ENCODE measurements at places on chromosomes 6 and 20.
A peak's percentile ranks its signal among the peaks of the same experiment; 100 is the strongest.

- DNase-seq = no peak
Observed at GRCh38 chr6:10407018-10407673, 7.7 kb downstream of the TFAP2A start.

DNA sequence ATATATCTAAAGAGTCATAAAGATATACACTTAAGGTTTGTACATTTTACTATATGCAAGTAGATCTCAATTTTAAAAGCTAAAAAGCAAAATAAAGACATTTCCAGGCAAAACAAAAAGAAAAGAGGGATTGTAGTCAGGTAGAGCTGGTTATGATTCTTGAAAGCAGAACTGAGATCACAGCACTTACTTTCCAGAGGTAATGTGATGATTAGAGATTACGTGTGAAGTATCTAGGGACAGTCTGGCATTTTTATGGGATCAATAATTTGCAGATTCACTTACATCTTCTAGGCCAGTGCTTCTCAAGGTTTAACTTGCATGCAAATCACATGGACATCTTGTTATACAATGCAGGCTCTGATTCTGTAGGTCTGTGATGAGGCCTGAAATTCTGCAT, 595.5 kb downstream of the KIF16B start:
- DNase-seq = no peak

DNA sequence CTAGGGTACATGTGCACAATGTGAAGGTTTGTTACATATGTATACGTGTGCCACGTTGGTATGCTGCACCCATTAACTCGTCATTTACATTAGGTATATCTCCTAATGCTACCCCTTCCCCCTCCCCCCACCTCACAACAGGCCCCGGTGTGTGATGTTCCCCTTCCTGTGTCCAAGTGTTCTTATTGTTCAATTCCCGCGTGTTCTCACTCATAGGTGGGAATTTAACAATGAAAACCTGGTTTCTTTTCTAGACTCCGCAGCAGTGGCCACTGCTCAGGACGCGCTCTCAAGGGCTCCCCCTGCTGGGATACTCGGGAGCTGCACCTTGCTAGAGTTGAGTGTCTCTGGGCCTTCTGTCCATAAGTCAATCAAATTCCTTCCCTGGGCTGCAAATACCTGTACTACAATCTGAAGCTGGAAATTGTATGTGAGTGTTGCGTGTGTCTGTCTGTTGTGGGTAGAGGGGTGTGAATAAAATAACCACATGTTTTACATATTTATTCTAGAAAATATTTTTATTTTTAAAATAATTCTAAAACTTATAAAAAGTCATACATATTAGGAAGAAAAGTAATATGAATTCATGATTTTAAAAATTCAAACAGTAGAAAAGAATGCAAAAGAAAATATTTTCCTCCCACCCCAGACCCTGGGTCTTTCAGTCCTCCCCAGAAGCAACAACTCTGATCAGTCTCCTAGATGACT, 8.2 kb upstream of the CEP250 start:
- DNase-seq = peak; percentile 70

DNA sequence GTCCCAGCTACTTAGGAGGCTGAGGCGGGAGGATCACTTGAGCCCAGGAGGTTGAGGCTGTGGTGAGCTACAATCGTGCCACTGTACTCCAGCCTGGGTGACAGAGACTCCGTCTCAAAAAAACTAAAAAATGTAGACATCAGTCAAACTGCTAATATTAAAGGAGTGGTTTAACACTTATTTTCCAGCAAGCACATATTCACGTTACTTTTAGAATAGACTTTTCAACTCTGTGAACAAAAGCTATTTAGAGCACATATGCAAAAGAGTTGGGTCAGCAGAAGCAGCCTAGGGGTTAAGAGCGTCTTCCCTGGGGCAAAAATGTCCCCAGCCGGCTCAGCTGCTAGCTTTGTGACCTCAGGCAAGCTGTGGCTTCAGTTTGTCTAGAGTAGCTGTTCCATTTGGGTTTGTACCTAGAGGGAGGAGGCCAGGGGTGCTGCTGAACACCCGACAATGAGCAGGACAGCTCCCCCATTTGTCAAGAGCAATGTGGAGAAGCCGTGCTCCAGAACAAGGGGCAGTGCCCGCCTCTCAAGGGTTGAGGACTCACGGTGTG, 62.5 kb upstream of the PTGIS start:
- DNase-seq = no peak
